Lung microvascular endothelial cell (primary cell): ENCODE measurements at places on chromosomes 1 and 21. TPM values are rescaled to one million over a fixed set of nuclear protein-coding genes. Genes with fewer than 3 reads are reported as not detected.

The SLC30A10 gene
- total RNA-seq = under 0.01 TPM in 1 of 2 replicates, not detected in the other

The GJB3 gene
- total RNA-seq = not detected in 2 replicates

The KRTAP21-2 gene
- total RNA-seq = not detected in 2 replicates

The KLHL17 gene
- 2.2 and 3.6 TPM in 2 replicates for total RNA-seq

The FAM151A gene
- total RNA-seq = not detected in 2 replicates

The FCRL3 gene
- total RNA-seq = not detected in 2 replicates

The C1orf116 gene
- not detected in 2 replicates for total RNA-seq

The PCP4 gene
- not detected in 2 replicates for total RNA-seq

The SV2A gene
- 1.5 and 2.8 TPM in 2 replicates for total RNA-seq

The PGLYRP4 gene
- not detected in 2 replicates for total RNA-seq

The VASH2 gene
- under 0.01 TPM in 2 replicates for total RNA-seq

The YY1AP1 gene
- total RNA-seq = 21.8 and 85.3 TPM in 2 replicates

The PROX1 gene
- total RNA-seq = 52.3 and 86.7 TPM in 2 replicates

The PLPPR5 gene
- not detected in 2 replicates for total RNA-seq

The KDM1A gene
- 73.6 and 87.4 TPM in 2 replicates for total RNA-seq

GRCh38 chr1:113073479-113073950, 517 bp downstream of the LRIG2 start:
- DNase-seq = peak; percentile 76

DNA sequence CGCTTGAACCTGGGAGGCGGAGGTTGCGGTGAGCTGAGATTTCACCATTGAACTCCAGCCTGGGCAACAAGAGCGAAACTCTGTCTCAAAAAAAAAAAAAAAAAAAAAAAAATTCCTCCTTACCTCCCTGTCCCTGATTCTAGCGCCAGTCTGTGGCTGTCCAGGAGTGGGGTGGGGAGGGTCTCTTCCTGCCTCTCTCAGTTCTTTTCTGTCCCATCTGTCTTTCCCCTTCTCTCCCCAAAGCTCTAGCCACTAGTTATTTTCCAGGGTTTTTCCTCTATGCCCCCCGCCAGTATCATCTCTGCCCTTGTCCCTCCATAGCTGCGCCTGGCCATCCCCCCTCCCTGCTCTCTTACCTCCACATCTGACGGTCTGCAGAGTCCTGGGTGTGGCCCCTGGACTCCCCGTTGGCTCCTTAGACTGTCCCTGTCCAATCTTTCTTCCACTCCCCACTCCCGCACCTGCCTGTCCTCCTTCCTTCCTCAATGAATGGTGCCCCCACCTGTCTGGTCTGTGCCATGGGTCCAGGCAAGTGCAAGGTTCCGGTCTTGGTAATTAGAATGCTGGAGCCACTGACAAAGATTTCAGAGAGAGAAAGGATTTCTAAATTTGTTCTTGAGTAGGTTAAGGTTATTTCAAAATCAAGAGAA, 1.6 kb upstream of the TMEM63A start:
- DNase-seq = no peak

DNA sequence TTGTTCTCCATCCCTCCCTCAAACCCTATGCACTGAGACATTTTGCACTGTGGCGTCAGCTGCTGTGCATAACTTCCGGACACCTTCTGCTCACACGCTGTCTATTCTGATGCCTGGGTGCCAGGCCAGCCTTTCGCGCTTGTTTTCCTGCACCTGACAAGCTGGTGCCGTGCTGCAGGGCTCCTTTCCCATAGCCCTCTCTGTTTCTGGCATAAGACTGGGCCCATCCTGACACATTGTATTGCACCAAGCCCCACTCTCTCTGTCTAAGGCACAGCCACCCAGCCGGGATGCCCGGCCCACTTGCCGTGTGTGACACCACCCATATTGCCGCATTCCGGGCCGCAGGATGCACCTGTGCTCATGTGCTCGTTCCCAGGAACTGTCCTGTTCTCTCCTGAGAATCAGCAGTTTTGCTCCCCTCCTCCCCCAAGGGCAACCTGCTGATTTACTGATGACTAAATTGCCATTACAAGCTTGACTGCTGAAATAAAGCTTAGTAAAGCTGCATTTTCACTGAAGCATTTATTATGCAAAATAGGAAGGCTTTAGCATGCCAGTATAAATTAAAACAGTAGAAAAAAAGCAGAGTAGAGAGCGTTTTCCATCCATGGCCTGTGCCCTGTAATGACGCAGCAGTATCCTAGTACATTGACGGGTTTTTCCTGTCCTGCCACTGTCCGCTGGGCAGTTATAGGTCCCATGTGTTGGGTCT, 88.0 kb downstream of the CD247 start:
- DNase-seq = no peak

GRCh38 chr1:5921129-5921528, 71.1 kb downstream of the NPHP4 start:
- no peak for DNase-seq

DNA sequence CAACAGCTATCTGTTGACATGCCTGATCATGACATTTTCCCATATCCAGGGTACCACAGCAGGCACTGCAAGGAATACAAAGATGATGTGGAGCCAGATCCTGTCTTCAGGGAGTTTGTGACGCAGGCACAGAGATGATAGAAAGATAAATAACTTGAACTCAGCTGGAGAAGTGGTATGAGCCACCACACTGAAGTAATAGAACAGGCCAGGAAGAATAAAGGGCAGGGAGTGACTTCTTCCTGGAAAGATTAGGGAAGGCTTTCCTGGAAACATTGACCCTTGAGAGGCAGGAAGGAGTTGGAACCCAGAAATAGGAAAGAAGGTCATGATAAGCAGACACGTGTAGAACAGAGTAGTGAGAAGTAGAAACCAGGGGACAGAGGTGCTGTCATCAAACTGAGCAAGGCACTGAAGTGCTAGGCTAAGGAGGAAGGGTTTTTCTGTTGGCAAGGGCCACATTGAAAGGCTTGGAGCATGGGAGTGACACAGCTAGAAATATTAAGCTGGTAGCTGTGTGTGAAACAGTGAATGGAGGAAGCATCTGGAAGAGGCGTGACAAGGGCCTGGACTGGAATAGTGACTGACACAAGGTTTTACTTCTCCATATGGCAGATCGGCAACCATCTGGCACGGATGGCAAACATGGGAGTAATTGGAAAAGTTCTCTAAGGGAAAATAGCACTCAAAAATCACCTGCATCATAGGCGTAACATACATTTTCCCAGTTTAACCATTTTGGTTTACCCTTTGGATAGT, 68.4 kb downstream of the AK5 start:
- DNase-seq = no peak

DNA sequence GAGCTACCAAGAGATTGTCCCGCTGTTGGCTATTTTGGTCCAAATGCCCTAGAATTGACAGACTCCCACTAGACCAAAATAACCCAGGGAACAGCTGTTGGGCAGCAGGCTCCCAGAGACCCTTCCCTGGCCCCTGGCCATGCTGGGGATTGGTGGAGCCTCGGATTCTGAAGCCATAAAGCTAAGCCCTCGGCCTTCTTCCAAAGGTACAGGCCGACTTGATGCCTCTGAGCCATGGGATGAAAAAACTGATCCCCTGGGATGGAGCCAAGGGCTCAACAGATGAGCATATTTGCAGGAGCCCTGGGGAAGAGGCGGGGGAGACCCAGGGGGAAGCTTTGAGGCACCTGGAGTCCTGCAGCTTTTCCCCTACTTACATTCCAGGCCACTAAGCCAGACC, 1.0 kb upstream of the LRRC38 start:
- no peak for DNase-seq

GRCh38 chr1:182175361-182175931, 113.9 kb upstream of the ZNF648 start:
- no peak for DNase-seq

DNA sequence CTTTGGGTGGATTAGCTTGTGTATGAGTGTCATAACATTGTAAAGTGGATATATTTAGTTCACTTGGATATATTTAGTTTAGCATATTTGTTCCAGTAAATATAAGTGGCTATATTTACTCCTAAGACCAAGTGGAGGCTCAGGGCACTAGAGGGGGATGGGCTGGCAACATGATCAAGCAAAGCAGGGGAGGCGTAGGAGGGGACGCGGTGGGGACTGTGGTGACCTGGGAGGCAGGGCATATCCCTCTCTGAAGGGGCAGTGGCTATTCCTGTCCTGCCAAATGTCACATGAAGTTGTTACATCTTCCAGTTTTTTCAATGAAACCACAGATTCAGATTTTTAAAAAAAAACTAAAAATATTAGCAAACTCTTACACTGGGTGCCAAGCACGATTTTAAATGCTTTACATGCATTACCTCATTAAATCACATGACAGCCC, 51.9 kb upstream of the EDN2 start:
- DNase-seq = no peak

GRCh38 chr1:18681423-18681835, 50.8 kb downstream of the PAX7 start:
- peak; percentile 11 for DNase-seq

DNA sequence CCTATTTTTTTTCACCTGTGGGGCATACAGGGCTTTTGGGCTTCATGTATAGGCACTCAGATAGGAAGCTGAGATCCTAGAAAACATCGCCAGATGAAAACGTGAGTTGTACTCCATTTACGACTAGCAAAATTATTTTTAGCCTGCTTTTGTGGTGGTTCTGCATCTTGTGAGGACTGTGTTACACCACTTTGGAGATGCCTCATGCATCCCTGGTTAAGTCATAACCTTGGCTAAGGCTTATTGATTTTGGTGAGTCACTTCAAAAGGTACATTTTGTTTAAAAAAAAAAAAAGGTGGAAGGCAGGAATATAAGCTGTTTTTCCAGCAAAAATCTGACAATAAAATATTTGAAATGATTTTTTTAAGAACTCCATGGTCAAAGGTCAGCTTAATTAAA, 101.8 kb upstream of the OLFM3 start:
- DNase-seq = no peak

GRCh38 chr1:232754930-232755329, 50.3 kb upstream of the MAP10 start:
- DNase-seq = no peak

DNA sequence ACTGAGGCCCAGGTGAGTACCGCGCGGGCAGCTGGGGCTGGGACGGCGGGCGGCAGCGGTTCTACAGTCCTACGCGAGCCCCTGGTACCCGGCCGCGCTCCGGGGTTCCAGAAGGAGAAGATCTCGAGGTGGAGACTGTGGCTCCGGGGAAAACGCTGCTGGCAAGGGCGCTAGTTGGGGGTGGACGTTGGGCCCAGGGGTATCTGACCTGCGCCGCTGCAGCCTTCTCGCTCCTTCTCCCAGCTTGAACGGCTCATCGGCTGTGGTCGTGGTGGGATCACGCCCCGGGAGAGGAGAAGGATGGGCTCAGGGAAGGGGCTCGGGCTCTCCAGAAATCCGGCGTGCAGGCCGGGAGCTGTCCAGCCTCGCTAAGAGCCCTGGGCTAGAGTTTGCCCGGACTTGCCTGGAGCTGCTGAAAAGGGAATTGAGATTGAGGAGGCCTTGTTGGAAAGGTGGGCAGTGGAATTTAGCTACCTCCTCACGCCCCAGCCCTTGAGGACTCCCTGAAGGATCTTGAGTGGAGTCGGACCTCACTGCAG, 1.1 kb upstream of the POU3F1 start:
- DNase-seq = peak; percentile 36

DNA sequence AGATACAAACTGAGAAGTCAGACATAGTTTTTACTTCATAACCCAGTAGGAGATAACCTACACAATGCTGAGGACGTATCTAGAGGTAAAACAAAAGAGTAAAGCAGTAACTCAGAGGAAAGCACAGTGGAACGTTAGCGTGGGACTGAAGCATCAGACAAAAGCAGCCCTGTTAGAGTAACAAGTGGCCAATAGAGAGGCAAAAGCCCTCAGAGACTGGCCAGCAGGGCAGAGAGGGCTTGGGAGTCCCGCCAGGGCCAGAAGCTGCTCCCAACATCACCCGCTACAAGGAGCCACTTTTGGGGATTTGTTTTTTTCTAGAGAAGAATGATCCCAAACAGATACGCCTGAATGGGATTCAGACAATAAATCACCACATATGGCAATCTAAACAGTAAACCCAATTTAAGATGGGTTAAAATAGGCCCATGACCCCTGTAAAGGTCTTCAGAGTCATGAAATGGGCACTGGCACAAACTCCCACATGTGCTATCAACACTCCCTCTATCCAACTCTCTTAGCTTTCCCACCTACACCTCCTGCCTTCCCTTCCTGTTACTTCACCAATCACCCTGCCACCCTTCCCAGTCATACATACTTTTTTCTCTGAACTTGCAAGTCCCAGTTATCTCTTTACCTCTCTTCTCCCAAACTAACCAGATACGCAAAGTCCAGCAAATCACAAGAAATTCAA, 17.2 kb downstream of the TADA1 start:
- DNase-seq = no peak

DNA sequence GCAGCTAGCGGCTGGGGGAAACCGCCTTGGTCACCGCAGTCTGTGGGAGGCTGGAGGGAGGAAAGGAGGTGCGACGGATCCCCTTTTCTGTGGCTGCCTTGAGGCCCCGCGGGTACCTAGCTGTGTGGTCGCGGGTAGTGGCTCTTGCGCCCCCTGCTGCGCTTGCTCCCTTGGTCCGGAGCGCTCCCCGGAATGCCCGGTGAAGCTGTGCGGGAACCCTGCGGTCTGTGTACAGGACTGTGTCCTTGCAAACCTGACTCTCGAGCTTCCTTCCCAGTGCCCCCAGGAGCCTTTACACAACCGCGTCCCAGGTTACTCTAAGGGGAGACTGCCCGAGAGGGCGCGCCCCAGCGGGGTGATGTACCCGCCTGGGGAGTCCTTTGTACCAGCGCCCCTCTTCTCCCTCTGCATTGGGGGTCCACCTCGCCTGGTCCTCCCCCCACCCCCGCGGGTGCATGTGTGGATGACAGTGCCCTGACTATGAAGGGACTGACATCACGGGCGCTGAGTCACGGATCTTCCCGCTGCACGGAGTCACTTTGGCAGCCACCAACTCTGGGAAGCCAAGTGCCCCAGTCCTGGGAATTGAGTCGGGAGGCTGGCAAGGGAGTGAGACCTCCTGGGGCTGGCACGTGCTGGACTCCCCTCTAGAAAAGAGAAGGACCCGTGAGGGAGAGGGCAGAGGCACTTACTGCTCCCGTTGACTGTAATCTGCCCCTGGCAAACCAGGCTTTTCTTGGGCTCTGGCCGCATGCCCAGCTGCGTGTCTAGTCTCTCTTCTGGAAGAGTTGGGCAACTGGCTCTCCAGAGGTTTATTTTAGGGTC, 816 bp downstream of the IL6R start:
- peak; percentile 66 for DNase-seq

- DNase-seq = no peak
These were observed 214.6 kb downstream of the TRABD2B start for GRCh38 chr1:47782414-47783166.

- no peak for DNase-seq
These were observed 76.2 kb upstream of the ANGPTL1 start for GRCh38 chr1:178946855-178947676.

- peak; percentile 38 for DNase-seq
These were observed 1.9 kb downstream of the MTFR1L start for GRCh38 chr1:25821630-25822091.

DNA sequence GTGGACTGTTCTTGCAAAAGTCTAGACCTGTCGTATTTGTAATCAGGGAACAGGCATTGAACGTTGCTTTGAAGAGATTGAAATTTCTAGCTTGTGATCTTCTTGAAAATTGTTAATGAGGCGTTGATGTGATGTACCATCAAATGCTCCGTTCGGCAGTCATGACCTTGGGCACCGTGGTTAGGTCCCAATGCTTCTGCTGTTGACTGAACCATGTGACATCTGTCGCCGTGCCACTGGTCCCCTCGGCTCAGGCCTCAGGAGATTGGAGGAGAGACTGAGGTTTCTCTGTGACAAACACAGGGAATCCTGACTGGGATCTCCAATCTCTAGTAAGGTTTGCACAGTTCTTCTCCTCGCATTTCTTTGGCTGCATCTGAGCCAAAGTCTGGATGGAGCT, 18.1 kb upstream of the KCNAB2 start:
- DNase-seq = no peak
